Stimulated activated effector memory CD8-positive, alpha-beta T cell treated with anti-CD3 and anti-CD28 coated beads, Interleukin-12 subunit alpha, Interleukin-12 subunit beta, amount 100 ng/mL, for 72 hours (primary cell): ENCODE measurements at places on chromosomes 16 and 17.

- no peak for DNase-seq
These were observed 51.5 kb downstream of the NOL11 start for GRCh38 chr17:67769231-67769630.

GRCh38 chr16:27598931-27599565 lies 49.1 kb downstream of the KATNIP start:
- no peak for DNase-seq

DNA sequence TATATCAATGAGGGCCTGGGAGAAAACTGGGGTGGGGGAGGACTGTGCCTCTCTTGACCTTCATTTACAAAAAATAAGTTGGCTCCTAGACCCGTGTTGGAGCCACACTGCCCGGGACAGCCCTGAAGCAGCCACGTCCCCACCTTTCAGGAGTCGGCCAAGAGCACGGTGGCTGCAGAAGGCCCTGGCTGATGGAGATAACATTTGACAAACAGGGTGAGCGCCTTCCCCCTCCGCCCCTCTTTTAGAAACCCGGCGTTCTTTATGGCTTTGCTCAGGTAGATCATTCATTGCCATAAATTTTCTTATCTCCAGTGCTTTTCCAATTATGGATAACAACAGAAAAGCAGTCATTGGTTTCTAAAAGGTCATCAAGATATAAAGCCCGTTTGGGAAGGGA lies 398.1 kb upstream of the TNRC6C start:
- no peak for DNase-seq

- no peak for DNase-seq
These were observed 8.0 kb upstream of the WFDC1 start for GRCh38 chr16:84286578-84287240.

DNA sequence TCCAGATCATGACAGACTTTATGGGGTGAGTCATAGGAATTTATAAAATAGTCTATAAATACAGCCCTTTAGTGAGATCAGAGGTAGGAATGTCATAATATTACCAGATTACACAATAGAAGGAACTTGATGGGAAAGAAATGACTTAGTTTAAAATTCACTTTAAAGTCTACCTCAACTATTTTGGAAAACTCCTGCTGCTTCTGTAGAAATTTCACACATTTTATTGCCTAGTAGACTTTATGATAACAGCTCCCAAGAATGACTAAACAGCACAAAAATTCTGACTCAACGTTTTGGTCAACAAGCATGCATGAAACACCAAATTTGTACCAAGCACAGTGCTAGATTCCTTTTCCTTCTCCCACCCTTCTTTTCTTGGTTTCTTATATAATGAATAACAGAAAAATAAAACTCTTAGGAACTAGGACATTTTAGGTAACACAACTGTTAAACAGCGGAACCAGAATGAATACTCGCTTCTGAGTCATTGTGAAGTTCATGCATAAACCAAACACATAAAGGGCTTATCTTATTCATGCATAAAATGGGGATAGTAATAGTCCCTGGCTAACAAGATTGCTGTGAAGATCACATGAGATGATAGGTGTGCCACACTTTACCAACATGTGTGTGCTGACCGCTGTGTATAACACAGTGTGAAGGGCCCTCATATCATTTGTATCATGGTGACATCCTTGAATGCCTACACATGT lies 243.9 kb downstream of the CDH8 start:
- DNase-seq, result no peak

DNA sequence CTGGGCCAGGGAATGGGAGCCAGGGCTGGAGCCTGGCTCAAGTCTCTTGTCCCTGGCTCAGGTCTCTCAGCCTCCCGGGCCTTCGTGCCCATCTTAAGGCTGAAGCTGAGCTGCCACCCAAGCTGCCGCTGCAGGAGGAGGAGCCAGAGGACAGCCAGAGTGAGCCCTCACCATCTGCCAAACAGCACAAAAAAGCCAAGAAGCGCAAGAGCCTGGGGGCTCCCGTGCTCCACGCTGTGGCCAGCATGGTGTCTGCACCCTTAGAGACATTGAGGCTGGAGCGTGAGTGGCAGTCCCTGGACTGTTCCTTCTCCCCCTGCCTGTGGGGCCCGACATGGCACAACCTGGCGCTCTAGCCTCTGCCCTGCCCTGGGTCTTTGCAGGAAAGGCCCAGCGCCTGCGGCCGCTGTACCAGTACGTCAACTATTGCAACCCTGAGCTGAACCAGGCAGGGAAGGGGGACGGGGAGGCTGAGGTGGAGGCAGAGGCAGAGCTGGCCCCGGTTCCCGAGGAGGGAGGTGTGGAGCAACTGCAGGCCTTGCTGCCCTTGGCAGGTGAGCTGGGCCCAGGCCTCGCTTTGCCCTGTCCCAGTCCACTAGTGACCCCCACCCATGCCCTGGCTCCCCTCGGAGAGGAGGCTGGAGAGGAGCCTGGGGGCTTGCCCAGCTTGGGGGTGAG lies 1.3 kb downstream of the C16orf86 start:
- DNase-seq, result peak; percentile 44

GRCh38 chr16:14418795-14419225 lies 211.2 kb downstream of the PARN start:
- no peak for DNase-seq

DNA sequence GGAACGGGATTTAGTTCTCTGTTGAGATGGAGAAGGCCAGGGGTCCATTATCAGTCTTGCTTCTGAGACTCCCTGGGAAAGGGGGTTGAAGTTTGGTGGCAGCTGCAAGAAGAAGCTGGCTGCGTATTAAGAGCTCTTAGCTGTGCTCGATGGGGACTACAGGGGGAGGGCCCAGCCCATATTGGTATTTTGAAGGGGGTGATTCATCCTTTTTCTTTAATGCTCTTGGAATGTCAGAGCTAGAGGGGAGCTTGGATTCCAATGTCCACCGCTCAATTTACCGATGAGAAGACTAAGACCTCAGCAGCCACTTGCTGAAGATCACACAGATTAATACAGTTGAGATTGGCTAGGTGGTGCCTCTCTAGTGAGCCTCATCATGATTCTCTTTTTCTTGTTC lies 5.0 kb downstream of the NOG start:
- no peak for DNase-seq

DNA sequence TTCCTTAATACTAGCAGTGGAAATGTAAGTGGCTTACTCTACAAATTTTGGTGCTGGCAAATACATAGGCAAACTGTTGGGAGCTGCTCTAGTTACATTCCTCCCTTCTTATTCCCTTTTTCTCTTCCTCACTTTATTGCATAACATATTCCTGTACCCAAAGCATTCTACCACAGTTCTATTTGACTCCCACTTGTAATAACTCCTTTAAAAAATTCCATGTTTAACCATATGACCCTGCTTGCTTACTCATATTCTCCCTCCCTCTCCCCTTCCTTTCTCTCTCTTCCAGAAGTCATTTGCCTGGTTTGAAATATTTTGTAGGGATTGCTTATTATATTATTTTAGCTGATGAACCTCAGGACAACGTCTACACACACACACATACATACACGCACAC lies 22.7 kb downstream of the NQO1 start:
- DNase-seq, result no peak

- DNase-seq, result no peak
These were observed at the start of gene MTSS2 for GRCh38 chr16:70685938-70686375. TSS of gene MTSS2 (minus strand) at chr16:70686053. CDS start at chr16:70685791, 262 bp downstream.

DNA sequence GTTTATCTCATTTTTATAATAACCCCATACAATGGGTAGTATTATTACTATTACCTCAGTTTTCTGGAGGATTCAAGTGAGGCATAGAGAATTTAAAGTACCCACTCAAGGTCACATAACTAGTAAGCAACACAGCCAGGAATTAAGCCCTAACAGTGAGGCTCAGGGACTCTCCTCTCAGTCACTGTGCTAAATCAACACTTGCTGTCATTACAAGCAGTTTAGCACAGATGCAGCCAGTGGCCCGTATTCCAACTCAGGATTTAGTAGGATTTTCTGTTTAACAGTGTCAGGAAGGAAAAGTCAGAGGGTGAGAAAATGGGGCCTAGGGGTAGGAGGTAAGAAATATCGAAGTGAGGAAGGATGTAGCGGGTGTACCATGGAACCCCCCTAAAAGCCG lies 536.9 kb downstream of the TMEM114 start:
- no peak for DNase-seq

GRCh38 chr17:68445671-68446070 lies 11.6 kb downstream of the WIPI1 start:
- no peak for DNase-seq
